Neural crest cell (in vitro differentiated cells): ENCODE measurements at places on chromosomes 5 and 9.

DNA sequence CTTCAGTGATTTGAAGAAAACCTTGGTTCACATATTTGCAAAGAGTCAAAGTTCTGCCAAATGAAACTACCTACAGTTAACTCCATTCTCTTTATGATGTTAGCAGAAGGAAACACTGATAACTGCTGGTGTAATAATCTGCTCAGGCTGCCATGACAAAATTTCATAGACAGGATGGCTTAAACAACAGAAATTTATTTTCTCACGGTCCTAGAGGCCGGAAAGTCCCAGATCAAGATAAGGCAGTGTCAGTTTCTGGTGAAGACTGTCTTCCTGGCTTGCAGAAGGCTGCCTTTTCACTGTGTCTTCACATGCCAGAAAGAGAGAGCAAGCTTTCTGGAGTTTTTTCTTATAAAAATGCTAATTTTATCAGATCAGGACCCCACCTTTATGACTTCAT is 102.4 kb upstream of the PARP8 start:
- no peak for DNase-seq

DNA sequence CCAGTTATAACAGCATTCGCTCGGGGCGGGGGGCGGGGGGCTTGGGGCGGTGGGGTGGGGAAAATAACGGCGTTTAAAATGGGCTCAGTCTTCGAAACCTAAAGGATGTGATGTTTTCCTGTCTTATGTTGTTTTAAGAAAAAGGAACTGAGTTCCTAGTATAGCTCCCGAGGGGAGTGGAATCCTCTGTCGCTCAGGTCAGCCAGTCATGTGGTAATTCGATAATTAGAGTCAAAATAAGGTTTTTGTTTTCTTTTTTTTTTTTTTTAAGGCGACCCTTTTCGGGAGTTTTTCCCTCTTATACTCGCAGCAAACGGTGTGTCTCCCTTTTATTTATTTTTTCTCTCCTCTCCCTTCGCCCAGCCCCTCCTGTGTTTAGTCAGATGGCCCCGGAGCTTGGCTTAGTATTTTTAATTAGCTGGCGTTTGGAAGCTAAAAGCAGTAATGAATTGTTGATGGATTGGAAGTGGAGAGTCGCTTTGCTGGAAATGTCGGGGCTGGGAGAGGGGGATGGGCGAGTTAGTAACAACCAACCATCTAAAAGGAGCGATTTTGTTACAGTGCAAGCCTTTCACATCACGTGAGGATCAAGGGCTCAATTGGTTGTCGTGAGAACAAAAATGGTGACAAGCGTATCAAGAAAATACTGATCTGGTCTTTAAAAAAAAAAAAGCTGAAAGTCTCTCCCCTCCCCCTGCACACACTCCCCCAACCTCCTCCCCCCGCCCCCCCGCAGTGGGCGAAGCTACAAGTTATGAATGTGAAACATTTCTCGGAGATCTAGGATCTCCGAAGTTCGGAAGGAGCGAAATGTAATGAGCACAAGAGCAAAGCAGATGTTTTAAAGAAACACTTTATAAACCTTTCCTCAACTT is 714 bp upstream of the ZNF608 start:
- peak; percentile 71 for DNase-seq

DNA sequence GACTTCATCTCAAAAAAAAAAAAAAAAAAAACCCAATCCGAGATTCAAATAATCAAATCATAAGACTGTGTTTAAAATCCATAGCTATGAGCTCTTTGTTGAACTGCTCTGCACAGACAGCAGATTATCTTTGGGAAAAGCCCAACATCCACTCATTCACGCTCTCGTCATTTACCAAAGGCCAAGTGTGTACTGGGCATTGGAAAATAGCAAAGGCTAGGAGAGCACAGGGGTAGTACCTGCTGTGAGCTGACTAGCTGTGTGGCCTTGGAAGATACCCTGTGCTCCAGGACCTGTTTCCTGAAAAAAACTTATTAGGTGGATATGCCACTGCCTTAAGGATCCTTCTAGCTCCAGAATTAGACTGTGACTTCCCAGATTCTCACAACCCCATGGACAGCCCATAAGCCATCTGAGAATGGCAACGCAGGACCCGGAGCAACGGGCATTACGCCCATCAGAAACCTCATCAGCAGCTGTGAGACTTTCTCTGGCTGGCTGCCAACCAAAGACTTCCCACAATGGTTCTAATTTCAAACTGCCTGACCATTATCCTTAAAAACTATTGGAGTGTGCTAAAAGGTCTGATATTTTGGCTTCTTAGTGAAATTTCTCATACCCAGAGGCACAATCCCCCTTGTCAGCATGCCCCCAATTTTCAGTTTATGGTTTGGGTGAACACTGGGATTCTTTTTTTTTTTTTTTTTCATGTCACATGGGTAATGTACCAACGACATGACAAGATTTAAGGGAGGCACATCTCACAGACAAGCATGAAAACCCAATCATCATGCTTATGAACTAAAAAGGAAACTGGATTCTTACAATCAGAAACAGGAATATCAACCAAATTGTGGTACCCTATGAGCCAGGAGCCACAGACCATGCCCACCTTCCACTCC is 16.8 kb downstream of the SERINC5 start:
- DNase-seq, result no peak

- DNase-seq, result no peak
These were observed 484.6 kb downstream of the PRELID2 start for GRCh38 chr5:145350513-145350912.

GRCh38 chr5:53071738-53072137 is 37.8 kb downstream of the MOCS2 start:
- no peak for DNase-seq

- DNase-seq, result no peak
These were observed 488 bp downstream of the COL15A1 start for GRCh38 chr9:98944057-98944733.

GRCh38 chr9:115098226-115098965 is 19.6 kb downstream of the TNC start:
- no peak for DNase-seq

DNA sequence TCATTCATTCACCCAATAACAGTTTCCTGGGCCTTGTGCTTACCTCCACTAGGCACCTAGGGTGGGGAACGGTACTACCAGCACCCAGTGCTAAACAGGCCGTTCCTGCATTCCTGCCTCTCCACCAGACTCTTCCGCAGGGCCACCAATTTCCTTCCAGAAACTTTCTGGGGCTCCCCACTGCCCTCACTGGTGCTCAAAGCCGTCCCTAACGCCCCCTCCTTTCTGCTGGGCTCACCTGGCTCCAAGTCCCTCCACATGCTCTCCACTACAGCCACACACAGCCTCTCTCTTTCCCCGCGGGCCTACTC is 1.4 kb downstream of the PHF19 start:
- no peak for DNase-seq

- DNase-seq, result no peak
These were observed 29.5 kb downstream of the AQP7 start for GRCh38 chr9:33372900-33373299.

GRCh38 chr5:171432076-171432475 is 12.6 kb downstream of the FGF18 start:
- DNase-seq, result no peak

GRCh38 chr5:113294311-113295110 is 140.3 kb downstream of the TSSK1B start:
- peak; percentile 73 for DNase-seq

- DNase-seq, result no peak
These were observed 165.5 kb downstream of the OLFM1 start for GRCh38 chr9:135252980-135253304.

DNA sequence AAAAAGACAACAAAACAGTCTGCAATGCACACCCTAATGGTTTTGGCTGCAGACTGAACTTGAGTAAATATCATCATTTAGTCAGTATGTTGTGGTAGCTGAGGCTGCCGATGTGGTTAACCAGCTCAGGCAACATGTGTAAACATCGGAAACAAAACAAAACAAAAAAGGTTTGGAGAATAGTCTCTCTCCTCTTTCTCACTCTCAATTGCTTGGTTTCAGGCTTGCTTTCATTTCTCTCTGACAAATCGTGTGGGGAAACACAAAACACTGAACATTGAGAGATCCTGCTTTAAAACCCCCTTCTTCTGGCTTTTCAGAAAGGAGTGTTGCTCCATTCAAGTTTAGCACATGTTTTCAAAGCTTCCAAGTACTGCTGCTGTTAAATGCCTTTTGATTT is 453.3 kb downstream of the BNC2 start:
- DNase-seq, result no peak

DNA sequence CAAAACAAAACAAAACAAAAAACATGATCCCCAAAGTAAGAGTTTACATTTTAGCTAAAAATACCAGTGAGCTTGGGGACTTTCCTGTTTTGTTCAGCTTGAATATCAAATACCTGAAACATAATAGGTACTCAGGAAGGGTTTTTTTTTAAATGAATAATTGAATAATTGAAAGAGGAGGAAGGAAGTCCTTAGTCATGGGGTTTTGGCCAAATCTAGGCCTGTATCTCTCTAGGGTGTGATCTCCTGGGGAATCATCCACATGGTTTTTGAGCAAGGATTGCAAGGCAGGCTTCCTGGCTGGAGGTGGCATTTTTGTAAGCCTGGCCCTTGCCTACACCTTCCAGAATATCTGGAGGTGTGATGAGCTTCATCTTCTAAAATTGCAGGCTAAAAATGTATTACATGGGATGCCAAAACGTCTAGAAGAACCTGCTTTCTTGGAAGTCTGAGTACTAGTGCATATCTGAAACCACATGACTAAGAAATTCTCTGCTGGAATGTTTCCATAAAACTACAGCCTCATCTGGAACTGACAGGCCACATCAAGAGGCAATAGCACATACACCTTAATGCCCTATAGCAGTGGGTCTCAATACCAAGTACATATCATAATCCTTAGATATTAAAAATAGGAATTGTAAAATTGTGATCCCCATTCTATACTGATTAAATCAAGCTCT is 10.4 kb downstream of the C9 start:
- no peak for DNase-seq

GRCh38 chr5:43839218-43839617 is 236.2 kb downstream of the NNT start:
- DNase-seq, result no peak

GRCh38 chr5:93790401-93790800 is 49.0 kb upstream of the POU5F2 start:
- no peak for DNase-seq

DNA sequence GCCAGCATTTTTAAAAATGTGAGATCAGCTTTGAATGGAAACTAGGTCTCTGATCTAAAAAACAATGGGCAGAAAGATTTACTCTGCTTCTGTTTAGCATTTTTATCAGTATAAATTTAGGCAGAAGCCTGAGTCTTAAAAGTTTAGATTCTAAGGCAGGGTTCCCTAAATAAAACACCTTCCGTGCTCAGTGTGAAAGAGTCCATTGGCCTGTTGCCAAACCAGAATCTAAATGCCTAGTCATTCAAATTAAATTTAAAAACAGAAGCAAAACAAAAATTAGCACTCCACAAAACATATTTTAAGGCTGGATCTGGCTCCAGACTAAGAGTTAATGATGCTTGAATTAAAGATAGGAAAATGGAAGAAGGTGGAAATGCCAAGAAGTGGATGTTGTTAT is 4.5 kb downstream of the TYRP1 start:
- DNase-seq, result no peak

DNA sequence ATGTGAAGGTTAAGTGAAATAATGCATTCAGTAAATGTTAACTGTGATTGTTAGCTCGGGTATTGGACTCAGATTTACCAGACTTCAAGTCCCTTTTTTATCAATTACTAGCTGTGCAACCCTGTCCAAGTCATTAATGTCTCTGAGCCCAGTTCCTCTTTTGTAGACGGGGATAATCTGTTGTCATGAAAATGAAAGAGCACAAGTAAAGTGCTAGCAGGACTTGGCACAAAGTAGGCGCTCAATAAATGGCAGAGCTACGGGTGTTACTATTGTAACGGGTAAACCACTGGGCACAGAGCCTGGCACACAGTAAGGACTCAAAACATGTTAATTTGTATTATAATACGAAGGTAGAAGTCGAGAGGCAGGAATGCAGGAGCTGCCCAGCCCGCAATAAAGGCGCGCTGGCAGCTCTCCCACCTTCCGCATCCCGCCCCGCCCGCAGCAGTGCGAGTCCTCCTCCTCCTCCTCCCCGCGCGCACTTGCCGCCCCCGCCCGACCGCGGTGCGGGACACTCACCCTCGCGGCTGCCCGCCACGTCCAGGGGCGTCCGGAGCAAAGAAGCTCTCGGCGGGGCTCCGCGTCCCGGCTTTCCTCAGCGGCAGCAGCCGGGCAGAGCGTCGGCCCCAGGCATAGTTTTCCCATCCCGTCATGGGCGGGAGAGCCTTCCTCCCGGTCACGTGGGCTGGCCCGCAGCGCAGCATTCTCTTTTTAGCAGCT is at the start of gene C1QTNF2:
C1QTNF2 (minus strand) TSS at position 637 of the 723 bp plus-strand sequence. CDS start 15,615 bp downstream, outside the sequence.
- peak; percentile 31 for DNase-seq

- no peak for DNase-seq
These were observed 7.9 kb upstream of the TRIM7 start for GRCh38 chr5:181212934-181213333.

GRCh38 chr5:132764671-132765238 is 12.3 kb downstream of the SEPTIN8 start:
- no peak for DNase-seq

- DNase-seq, result no peak
These were observed 17.3 kb downstream of the SKIC3 start for GRCh38 chr5:95537501-95537900.

GRCh38 chr9:137784046-137784445 is 93.5 kb upstream of the CACNA1B start:
- DNase-seq, result no peak

- DNase-seq, result no peak
These were observed 60.1 kb upstream of the TGFBR1 start for GRCh38 chr9:99044827-99045226.

DNA sequence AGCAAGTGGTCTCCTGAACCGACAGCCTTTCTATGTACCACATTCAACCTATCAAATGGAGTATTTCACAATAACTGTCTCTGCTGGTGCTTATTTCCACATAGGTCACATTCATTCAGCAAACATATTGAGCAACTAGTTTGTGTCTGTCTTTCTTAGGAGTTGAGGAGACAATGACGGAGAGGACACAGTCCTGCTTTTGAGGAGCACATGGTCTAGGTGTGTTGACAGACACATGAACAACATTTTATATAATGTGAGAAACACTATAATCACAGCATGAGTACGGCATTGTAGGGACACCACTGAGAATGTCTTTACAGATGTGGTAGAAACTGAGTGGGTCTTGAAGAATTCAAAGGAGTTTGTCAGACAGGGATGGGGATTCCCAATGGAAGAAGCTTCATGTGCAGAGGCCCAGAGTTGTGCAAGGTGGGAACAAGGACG is 28.5 kb downstream of the NFIL3 start:
- DNase-seq, result no peak

DNA sequence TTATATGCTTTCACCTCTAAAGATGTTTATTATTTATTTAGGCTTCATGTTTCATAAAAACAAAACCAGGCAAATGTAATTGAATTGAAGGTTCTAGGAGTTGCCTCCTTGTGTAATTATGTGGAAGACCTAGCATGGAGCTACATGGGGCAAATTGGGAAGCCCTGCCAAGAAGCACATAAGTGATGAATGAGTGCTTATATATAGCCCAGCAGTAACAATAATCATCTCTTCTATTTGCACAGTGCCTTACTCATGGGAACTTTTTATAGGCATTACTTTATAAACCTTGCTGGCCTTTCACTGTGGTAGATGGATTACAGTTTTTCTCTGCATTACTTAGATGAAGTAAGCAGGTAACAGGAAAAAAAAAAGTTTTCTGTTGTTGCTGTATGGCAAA is 40.0 kb upstream of the GRAMD2B start:
- DNase-seq, result no peak

- DNase-seq, result no peak
These were observed 354.0 kb upstream of the CLINT1 start for GRCh38 chr5:158212917-158213316.
